Stimulated activated CD8-positive, alpha-beta memory T cell treated with anti-CD3 and anti-CD28 coated beads, Interleukin-4, amount 100 ng/mL, for 1 hour (primary cell): ENCODE measurements at places on chromosomes 2 and 18.

DNA sequence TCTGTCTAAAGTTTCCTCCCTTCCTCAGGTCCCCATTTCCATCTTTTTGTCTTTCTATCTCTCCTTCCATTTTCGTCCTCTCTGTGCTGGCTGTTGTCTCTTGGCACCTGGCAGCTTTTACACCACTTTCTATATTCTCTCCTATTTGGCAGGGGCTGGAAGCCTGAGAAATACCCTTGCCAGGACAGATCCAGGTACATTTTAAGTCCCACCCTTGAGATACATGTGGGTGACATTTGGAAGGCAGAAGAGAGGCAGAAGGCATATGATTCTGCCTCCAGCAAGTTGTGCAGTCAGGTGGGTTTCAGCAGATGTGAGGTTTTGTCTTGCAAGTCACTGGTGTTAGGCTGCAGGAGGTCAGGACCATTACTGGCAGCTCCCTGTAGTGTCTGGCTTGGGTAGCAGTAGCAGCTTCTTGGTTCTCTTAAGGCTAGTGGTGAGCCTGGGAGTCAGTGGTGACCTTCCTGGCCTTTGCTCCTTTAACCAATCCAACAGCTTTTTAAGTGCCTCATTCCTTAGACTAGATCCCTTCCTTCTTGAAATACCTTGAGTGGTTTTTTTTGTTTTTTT, 90.1 kb downstream of the CAPN13 start:
- DNase-seq = no peak

DNA sequence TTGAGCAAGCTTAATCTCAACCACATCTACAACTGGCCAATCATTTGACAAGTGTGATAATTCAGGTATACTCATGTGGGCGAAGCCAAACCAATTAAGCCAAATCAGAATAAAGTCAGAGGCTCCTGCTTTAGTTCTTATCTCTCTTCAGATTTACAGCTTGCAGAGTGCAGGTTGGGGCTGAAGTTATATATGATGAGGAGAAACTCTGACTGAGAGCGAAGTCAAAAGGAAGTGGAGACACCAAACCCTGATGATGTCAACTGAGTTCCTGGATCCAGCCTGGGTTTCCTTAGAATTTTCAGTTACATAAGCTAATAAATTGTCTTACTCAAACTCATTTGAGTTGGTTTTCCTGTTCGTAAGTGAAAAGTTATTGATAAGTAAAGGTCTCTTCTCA, 73.9 kb downstream of the ASXL2 start:
- no peak for DNase-seq

DNA sequence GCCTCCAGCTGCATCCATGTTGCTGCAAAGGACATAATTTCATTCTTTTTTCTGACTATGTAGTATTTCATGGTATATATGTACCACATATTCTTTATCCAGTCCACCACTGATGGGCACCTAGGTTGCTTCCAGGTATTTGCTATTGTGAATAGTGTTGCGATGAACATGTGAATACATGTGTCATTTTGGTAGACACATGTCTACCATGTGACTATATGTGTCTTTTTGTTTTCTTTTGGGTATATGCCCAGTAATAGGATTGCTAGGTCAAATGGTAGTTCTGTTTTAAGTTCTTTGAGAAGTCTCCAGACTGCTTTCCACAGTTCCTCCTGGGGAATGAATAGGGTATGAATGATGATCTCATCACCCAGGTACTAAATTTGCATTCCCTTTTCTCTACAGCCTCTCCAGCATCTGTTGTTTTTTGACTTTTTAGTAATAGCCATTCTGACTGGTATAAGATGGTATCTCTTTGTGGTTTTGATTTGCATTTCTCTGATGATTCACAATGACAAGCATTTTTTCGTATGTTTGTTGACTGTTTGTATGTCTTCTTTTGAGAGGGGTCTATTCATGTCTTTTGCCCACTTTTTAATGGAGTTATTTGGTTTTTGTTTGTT, 35.6 kb upstream of the FEZ2 start:
- DNase-seq = no peak

GRCh38 chr2:198657512-198658121, 800.1 kb downstream of the SATB2 start:
- no peak for DNase-seq

GRCh38 chr2:167196461-167197252, 308.4 kb downstream of the XIRP2 start:
- DNase-seq = no peak

DNA sequence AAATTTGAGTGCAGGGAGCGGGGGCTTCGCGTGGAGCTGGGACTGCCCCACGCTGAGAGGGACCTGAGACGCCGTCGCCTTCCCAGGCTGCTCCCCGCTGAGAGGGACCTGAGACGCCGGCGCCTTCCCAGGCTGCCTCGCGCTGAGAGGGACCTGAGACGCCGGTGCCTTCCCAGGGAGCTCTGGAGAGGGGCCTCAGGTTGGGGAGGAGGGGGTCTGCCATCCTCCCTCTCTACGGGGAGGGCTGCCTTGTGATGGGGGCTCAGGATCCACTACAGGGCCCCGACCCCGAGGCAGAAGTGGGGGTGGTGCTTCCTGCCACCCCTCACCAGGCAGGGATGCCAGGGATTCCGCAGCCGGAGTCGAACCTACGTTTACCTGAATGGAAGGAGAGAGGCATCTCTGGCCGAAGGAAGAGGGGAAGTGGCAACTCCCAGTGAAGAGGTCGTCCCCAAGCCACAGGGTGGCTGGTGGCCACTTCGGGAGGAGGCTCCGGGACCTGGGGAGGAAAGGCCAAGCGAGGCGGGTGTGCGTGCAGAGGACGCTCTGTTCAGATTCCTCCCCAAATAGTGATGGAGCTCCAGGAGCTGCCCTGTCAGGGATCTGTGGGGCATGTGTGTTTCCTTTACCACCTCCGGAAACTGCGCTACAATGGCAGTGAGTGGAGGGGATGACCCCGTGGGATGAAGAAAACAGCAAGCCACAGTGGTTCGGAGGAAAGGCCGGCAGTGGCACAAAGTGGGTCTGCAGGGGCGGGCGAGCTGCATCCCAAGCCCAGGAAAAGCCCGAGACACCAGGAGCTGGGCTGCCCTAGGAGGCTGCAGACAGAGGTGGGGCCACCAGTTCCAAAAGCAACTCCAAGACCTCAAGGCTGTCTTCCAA, 108.2 kb upstream of the CTDP1 start:
- DNase-seq = no peak

- no peak for DNase-seq
These were observed 361.2 kb downstream of the CTNNA2 start for GRCh38 chr2:79874015-79874414.

- DNase-seq = no peak
These were observed 104.7 kb upstream of the NABP1 start for GRCh38 chr2:191573216-191573615.

- DNase-seq = no peak
These were observed 3.1 kb downstream of the SPOPL start for GRCh38 chr2:138504546-138505235.

GRCh38 chr18:12422936-12423335, 15.2 kb downstream of the PRELID3A start:
- DNase-seq = no peak

- no peak for DNase-seq
These were observed 309.0 kb downstream of the CMPK2 start for GRCh38 chr2:6556755-6557154.

DNA sequence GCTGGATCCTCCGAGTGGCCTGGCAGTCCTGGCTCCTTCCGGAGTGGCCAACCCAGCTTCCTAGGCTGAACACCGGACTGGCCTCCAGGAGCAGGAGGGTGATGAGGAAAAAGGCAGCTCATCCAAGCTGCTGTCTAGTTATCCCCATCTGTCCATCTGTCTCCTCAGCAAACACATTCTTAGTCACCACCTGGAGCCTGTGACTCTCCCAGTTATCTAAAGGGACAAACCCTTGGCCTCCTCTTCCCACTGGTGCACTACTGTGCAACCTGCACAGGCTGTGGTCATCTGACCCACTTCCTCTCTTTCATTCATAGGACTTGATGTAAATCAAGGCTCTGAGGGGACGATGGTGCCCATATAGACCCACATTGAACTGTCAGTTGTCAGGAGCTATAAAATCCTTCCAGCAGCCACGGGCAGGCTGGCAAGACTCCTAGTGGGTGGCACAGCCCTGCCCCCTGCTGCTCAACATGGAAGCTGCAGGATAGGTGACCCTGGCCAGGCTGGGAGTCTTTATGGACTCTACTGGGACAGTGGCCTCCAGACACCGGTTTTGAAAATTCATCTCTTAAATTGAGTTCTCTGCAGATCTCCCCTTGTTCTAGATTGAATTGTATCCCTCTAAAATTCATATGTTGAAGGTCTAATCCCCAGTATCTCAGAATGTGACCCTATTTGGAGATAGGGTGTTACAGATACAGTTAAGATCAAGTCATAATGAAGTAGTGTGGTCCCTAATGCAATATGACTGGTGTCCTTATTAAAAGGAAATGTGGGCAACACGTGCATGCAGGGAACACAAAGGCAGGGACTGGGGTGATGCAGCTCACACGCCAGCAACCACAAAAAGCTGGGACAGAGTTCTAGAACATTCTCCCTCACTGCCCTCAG, 29.3 kb upstream of the DUSP2 start:
- peak; percentile 77 for DNase-seq

GRCh38 chr2:192969055-192969454, 774.3 kb upstream of the TMEFF2 start:
- DNase-seq = no peak

DNA sequence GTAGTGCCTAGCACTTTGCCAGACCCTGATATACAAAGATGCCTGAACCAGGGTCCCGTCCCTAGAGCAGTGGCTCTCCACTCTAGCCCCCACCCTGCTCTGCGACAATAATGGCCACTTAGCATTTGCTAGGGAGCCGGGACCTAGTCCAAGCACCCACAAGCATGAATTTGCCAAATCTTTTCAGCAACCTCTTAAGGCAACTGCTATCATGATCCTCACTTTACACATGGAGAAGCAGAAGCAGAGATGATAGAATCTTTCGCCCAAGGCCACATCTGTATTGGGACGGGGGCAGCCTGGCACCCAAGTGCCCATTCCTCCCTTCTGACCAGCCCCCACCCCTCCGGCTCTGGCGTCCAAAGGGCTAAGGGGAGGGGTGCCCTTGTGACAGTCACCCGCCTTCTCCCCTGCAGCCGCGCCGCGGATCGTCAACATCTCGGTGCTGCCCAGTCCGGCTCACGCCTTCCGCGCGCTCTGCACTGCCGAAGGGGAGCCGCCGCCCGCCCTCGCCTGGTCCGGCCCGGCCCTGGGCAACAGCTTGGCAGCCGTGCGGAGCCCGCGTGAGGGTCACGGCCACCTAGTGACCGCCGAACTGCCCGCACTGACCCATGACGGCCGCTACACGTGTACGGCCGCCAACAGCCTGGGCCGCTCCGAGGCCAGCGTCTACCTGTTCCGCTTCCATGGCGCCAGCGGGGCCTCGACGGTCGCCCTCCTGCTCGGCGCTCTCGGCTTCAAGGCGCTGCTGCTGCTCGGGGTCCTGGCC, 13.0 kb downstream of the SIGLEC15 start:
- DNase-seq = no peak

- DNase-seq = no peak
These were observed 37.4 kb downstream of the ACTR2 start for GRCh38 chr2:65264821-65265670.

DNA sequence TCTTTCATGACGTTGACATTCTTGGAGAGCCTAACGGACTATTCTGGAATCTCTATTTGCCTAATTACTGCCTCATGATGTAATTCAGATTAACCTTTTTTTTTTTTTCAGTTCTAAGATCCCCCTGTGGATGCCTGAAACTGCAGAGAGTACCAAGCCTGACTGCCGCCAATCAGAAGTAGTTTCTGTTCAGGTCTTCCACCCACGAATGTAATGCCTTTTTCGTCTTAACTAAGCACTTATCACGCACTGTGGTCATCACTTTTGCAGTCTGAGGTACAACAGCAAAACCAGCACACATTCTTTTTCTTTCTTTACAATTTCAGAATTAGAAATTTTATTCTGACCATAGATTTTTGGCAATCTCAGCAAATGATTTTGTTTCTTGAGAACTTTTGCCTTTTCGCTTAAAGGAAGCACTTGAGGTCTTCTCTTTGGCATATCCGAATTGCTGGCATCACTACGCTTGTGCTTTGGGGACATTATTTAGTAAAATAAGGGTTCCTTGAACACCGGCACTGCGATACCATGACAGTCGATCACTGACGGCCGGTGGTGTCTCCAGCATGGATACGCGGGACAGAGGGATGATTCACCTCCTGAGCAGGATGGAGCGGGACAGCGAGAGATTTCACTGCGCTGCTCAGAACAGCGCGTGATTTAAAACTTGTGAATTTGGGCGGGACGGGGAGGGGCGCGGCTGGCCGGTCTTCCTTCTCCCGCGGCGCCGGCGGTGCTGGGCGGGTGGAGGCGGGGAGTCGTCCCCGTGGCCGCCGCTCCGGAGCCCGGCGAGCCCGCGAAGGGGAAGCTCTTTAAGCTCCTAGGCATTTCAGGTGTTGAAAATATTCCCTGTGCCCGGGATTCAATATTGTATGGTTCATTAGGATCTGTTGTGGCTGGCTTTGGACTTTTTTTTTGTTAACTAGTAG, 32.0 kb upstream of the GPR55 start:
- DNase-seq = no peak

DNA sequence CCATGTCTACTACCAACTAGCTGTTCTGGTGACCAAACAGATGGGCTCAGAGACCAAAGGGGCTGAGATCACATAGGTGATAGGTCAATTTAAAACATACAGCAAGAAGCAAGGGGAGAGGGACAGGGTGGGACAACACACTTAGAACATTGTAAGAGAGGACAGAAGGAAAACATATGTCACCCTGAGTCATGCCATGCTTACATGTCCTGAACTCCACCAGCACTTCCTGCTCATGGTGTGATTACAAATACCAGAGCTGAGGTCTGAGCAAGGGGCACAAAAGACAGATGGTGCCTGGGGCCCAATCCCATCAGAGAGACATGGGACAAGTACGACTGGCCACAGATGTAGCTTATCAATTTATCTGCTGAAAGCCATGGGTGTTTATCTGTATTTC, 28.7 kb upstream of the GALNT14 start:
- no peak for DNase-seq

GRCh38 chr2:164252568-164253287, 368.6 kb downstream of the GRB14 start:
- no peak for DNase-seq

- no peak for DNase-seq
These were observed 40.1 kb upstream of the NDUFV2 start for GRCh38 chr18:9062418-9062751.

- peak; percentile 55 for DNase-seq
These were observed 810 bp upstream of the RBFA start for GRCh38 chr18:80033181-80034067.

- DNase-seq = no peak
These were observed 143.4 kb downstream of the CAPN13 start for GRCh38 chr2:30663806-30664205.

DNA sequence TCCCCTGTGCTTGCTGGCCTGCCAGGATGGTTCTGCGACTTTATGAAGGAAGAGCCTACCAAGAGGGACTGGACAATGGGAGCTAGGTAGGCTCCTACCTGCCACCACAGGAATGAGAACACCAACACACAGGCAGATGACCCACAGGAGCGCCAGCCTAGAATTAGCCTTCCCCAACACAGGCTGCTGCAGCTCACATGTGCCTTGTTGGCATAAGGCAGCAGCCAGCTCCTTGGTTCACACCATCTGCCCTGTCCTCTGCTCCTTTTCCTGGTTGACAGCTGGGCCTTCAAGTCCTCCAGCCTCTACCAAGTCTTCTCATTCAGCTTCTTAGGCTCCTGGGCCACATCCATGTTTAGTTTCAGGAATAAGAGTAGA, 705.4 kb upstream of the RAB6C start:
- no peak for DNase-seq
